ENCODE measurements at places on chromosomes 5 and 9. TPM values are rescaled to one million over a fixed set of nuclear protein-coding genes. Genes with fewer than 3 reads are reported as not detected.

DNA sequence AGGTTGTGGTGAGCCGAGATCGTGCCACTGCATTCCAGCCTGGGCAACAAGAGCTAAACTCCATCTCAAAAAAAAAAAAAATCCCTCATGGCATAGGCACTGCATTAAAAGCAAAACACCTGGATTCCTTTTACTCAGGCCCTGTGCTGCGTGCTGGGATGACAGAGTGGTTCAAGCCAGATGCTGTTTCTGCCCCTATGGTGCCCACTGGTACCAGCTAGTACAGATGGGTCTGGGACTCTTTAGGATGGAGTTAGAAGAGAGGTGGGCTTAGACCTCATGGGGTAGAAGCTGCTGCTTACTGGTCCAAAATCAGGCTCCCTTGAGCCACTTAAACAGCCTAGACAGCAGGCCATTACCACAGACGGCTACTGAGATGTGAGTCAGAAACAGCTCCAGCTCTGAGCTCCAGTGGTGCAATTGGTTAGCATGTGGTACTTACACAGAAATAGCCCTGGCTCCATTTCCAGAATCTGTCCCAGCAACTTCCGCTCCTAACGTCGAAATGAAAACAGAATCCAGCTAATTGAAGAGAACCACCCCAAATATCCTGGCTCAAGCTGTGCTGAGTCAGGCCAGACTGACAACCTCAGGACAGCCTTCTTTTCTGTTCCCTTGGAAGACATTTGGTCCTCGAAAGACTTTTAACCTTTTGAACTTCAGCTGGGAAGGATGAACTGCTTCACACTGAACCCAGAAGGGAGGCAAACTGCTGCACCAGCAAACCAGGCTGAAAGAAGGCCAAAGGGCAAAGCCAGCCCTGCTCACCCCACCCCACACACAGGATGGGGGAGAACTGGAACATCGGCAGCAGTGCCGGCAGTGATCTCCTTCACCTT lies 15.5 kb downstream of the C5orf15 start:
- DNase-seq: no peak

DNA sequence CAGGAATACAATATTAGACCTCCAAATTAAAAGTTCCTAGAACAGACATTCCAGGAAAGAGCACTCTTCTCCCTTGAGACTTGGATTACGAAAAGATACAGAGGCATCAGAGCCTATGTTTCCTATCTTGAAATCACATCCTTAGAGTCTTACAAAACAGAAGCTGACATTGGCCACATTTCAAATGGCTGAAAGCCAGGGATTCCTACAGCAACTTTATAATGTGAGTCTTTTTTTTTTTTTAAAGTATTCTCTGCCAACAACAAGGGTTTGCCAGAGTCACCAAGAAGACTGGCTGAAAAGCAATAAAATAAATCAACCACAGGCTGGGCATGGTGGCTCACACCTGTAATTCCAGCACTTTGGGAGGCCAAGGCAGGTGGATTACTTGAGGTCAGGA lies 63.1 kb downstream of the TRPM6 start:
- no peak for DNase-seq

- DNase-seq: no peak
These were observed 365.9 kb downstream of the NFIB start for GRCh38 chr9:13948037-13948436.

- DNase-seq: no peak
These were observed 121.8 kb downstream of the SEMA6A start for GRCh38 chr5:116452774-116453368.

GRCh38 chr5:154546719-154547118 lies 68.7 kb upstream of the HAND1 start:
- DNase-seq: no peak

GDA gene
- total RNA-seq: not detected

UBLCP1 gene
- total RNA-seq: 30.8 TPM

All from activated naive CD8-positive, alpha-beta T cell treated with anti-CD3 and anti-CD28 coated beads, Interleukin-2, amount 10 ng/mL, durations not matched to agents 7 days and 5 days (primary cell).